ENCODE measurements at places on chromosomes 7 and 10. TPM values are rescaled to one million over a fixed set of nuclear protein-coding genes. Genes with fewer than 3 reads are reported as not detected.

GRCh38 chr7:95404316-95404865 lies 8.2 kb upstream of the PON3 start:
- DNase-seq = no peak

GRCh38 chr7:103877565-103877964 lies 111.9 kb downstream of the RELN start:
- DNase-seq = no peak

GRCh38 chr7:21358648-21359047 lies 69.2 kb upstream of the SP4 start:
- no peak for DNase-seq

Gene IGF2BP3
- not detected for total RNA-seq

- no peak for DNase-seq
These were observed at the start of gene ADAP1 for GRCh38 chr7:954330-955238. Gene ADAP1, minus strand, starts transcription at chr7:954680. Its CDS starts 203 bp downstream, at chr7:954477.

DNA sequence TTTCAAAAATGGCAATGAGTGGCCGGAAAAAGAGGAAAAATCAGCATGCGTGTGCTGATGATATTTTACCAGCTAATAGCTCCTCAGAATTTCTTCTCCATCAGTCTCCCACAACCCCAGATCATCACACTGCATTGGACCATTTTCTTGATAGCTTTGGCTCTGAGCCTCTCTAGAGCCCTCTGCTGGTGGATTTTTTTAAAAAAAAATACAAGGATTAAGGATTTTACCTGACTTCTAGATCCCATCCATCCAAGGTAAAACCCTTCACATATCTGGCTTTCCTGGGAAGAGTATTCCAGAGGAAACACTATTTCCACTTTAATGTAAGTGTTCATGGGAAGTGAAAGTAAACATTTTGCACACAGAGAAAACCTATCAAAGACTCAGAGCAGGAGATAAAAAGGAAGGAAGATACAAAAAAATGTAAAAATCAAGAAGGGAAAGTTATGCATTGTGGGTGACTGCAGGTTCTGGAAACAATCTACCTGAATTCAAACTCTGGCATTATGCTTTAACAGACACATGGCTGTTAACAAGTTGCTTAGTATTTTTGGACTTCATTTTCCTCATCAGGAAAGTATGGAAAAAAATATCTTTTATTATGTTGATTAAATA lies 380.9 kb downstream of the LRRTM3 start:
- no peak for DNase-seq

DNA sequence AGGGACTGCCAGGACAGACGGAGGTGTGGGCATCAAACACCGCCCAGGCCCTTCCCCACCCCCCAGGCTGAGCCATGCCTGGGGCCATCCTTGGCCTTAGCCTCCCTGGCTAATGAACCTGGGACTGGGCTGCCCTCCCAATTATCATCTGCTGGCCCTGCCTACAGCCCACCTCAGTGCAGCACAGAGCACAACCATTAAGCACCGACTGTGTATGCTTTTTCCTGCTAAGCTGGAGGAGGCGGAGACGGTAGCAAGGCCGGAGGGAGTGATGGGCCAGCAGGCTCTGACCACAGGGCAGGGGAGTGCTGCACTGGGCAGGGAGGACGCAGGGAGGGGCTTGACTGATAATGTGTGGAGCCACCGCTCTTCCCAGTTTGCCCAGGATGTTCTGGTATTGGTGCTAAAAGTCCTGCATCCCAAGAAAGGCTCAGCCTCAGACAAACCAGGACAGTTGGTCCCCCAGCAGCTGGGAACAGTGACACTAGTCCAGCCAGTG lies 72.0 kb downstream of the C10orf143 start:
- DNase-seq = peak; percentile 33

Measured in breast epithelium (tissue), 4 donors.